Colonic mucosa (tissue), 4 donors: ENCODE measurements at places on chromosomes 7 and 10. TPM values are rescaled to one million over a fixed set of nuclear protein-coding genes. Genes with fewer than 3 reads are reported as not detected.

The SUN3 gene
- total RNA-seq = not detected

The AMPH gene
- 0.49 TPM for total RNA-seq

DNA sequence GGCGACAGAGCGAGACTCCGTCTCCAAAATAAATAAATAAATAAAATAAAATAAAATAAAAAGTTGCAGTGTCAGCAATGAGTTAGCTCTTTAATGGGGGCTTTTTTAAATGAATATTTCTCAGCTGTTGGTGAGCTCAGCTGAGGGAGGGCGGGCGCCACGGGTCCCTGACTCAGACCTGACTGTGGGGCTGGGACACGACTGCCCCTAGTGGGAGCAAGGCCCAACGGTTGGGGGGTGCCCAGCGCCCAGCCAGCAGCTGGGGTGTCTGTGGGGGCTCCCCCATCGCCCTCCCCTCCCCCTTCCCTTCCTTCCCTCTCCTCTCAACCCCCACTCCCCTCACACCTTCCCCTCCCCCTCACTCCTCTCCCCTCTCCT, 46.6 kb downstream of the PWWP2B start:
- DNase-seq = no peak

- no peak for DNase-seq
Measured at GRCh38 chr10:86083206-86083605, 283.4 kb downstream of the GRID1 start.

GRCh38 chr7:3039787-3040186, 3.9 kb downstream of the CARD11 start:
- DNase-seq = no peak

DNA sequence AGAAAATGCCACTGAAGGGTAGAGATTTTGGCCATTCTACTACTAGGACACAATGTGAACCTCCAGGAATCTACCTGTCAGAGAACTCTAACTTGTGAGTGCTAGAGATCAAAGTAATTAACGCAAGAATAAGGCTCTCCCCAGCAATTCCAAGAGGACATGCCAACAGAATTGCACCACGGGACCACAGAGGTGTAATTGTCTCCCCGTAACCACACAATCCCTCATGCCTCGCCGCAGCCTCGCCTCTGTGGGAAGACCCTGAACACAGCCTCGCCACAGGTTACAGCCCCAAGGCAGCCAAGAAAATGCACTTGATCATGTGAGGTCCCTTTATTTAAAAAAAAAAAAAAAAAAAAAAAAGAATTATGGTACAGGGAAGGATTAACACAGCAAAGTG, 29.5 kb downstream of the CDCA7L start:
- DNase-seq = no peak

DNA sequence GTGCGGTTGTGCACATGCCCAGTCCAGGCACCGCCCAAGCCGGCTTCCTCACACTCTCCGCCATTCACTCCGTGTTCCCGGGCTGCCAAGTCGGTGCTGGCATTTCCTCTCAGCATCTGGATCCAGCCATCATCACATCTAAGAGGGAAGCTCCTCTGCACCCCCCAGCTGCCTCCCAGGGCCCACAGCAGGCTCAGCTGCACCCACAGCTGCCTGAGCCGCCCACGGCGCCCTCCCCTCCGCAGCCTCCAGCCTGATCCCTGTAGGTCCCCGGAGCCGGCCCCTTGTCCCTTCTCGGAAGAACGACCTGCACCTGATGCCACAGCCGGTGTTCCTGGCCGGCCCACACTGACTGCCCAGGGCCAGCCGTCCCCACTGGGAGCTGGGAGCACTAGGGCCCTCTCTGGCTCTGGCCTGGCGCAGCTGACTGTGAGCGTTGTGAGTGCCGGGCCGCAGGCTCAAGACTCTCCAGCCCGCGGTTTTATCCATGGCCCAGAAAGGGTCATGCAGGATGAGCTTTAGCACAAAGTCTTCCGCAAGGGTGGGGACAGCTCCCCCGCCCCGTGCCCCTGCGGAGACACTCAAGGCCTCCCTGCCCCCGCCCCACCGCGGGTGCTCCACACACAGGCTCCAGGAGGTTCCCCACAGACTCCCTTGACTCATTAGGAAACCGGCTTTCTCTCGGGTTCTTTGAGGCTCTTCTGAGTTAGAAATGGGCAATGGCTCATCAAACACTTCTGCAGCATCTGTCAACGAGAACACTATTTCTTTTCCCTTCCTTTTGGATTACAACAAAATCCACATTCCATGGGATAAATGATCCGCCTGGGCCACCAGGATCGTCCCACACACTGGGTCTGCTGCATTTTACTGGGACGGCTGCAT, 31.2 kb downstream of the CFAP46 start:
- no peak for DNase-seq

- DNase-seq = no peak
Measured at GRCh38 chr10:101329341-101330032, 24.5 kb upstream of the BTRC start.
